ENCODE measurements at places on chromosomes 2 and 18.

GRCh38 chr2:237860273-237860935 lies 981 bp downstream of the RAMP1 start:
- peak; percentile 41 for DNase-seq

DNA sequence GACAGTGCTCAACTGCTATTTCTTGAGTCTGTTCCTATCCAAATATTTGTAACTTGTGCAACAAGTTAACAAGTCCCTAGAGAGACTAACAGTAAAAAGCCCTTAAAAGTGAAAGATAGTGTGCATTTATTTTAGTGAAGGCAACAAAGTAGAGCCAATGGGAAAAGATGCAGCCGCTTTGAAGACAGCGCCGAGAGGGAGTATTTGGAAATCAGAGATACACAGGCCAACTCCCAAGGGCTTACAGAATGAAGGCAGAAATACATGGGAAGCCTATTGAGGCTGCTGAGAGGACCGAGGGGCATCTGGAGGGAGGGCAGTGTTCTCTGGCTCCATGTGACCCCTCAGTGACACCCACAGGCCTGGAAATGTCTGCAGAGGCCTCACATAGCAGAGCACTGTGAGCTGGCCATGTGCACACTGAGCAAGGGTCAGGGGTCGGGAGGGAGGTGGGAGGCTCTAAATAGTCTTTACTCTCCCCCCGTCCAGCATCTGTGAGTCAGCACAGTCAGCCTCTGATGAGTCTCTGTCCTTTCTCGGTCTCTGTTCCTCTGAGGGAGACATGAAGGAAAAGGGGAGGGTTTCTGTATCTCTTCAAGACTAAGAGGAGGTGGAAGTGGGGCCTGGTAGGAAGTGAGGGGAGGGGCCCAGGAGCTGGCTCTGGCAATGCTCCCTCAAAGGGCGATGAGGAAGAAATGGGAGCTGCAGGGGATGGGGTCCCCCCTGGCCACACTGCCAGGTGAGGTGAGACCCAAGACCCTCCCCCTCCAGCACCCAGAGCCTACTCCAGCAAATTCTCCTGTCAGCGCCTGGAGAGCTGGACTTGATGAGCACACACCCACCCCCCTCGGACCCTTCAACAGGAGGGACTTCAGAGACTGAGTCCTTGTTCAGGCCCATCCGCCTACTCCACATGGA lies 133.6 kb downstream of the SP3 start:
- no peak for DNase-seq

GRCh38 chr2:238326801-238327365 lies 6.6 kb downstream of the TRAF3IP1 start:
- DNase-seq = no peak

- DNase-seq = no peak
Measured at GRCh38 chr2:75324861-75325284, 125.6 kb upstream of the TACR1 start.

GRCh38 chr2:169839954-169840746 lies 12.9 kb downstream of the UBR3 start:
- DNase-seq = no peak

- no peak for DNase-seq
Measured at GRCh38 chr2:29064346-29064715, 10.0 kb downstream of the PCARE start.

- no peak for DNase-seq
Measured at GRCh38 chr2:119550856-119551255, 6.6 kb downstream of the CFAP221 start.

- DNase-seq = no peak
Measured at GRCh38 chr2:143719406-143719805, 590.2 kb downstream of the ARHGAP15 start.

GRCh38 chr2:58553937-58554336 lies 312.8 kb upstream of the FANCL start:
- DNase-seq = peak; percentile 7

- DNase-seq = no peak
Measured at GRCh38 chr18:42287047-42287446, 332.0 kb downstream of the PIK3C3 start.

DNA sequence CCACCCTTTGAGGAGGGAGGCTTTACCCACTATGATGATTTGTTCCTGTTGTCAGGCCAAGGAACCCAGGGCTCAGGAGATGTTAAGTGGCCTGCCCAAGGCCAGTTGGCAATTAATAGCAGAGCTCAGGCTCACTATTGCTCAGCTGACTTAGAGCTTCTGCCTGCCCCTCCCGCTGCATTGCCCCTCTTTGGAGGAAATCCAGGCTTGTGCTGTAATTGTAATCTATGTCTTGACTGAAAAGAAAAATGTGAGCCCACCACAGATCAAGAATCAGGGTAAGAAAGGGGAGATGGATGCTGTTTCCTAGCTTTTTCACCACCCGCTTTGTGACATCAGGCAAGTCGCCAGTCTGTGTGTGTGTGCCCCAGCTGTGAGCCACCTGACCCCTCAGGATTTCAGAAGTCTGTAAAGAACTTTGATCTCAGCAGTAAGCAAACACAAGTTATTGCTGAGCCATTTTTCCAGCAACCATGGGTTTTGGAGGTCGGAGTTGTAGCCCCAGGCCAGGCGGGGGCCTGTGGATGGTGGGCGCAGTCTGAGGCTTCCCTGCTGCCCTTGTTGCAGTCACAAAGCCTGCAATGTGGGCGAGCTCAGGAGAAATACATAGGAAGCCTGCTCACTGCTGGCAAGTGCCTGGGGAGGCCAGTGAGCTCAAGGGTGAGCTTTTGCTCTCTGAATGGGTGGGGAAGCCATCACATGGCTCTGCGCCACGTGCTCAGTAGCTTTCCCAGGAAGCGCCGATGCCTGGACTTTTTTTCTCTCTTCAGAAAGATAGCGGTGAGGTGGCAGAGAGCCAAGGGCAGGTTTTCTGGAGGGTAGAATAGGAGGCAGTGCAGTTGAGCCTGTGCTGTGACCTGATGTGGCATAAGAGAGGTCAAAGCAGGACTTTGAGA lies 6.1 kb downstream of the CABLES1 start:
- peak; percentile 56 for DNase-seq

DNA sequence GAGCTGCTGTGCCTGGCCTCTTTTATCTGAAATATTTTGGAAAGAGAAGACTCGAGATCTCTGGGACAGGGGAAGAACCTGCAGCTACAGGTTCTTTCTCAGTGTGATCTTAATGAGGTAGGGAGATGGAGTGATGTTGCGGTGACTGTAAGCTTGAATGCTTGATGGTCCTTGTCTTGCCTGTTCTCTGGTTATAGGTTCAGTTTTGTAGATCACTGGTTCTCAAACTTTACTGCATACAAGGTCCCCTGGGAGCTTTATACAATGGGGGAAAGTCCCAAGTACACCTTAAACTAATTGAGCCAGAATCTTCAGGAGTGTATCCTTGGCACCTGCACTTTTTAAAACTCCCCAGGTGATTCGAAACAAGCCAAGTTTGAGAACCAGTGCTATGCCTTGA lies 136.7 kb upstream of the CXCR4 start:
- no peak for DNase-seq

- DNase-seq = peak; percentile 94
Measured at GRCh38 chr2:160209516-160209856, 9.4 kb upstream of the ITGB6 start.

GRCh38 chr2:904246-905024 lies 46.2 kb upstream of the SNTG2 start:
- no peak for DNase-seq

DNA sequence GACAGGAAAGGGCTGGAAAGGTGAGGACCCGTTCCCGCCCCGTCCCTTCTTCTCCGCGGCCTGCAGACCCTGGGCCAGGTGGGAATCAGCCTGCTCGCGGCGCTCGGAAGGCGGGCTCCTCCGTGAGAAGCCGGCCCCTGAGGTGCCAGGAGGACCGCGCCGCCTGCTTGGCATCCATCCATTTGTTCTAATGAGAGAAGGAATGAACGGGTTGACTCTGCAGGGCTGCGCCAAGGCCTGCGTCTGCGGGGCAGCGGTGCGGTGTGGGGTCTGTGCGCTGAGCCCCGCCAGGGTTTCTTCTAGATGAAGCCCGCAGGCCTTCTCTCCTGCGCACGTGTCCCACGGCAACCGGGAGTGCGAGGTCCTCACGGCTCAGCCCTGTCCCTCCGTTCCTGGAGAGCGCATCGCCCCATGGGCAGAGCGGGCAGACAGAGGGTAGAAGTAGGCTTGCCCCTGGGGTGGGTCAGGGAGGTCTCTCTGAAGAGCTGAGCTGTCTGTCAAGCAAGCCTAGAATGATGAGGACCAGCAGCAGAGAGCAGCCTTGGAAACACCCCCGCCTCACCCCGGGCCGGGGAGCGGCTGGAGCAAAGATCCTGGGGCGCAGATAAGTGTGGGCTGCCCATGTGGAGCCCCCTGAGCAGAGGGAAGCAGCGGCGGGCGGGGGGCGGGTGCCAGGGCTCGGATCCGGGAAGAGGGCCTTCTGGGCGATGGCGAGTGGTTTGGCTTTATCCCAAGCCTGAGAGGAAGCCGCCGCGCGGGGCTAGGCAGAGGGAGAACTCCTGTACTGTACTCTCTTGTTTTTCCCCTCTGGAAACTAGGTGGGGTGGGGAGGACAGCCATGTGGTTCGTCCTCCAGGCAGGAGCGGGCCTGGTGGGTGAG lies 27.9 kb upstream of the HS6ST1 start:
- no peak for DNase-seq

DNA sequence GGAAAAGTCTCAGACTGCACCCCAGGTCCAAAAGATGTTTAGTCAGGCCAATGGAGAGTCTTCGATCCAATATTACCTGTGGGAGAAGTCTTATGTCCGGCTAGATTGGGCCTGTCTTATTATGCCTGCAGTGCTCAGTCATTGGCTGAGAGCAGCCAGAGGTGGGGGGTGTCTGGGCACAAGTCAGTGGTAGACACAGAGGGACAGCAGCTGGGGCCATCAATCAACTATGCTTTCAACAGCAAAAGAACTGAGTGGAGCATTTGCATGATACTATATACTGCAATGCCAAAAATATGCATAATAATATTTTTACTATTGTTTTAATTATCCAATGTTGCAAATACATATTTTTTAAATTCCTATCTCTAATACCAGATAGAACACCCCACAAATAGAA lies 298.6 kb upstream of the CDH20 start:
- no peak for DNase-seq

GRCh38 chr2:86000131-86000937 lies 105.4 kb downstream of the POLR1A start:
- DNase-seq = no peak

- DNase-seq = no peak
Measured at GRCh38 chr2:52342458-52342857, 1310.5 kb upstream of the NRXN1 start.

DNA sequence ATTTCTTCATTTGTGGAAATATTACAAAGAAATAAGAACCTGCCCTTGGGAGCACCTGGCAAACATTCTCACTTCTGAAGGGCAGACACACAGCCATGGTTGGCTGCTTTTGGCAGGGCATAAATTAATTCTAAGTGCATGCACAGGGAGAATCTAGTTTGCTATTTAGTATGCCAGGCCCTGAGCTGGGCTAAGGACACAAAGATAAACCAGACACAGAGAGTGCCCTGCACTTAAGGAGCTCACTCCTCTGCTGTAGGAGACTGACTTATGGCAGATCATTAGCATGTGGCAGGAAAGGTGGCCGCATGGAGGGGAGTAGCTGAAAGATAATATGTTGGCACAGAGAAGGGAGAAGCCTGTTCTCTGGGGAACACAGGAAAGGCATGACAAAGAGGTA lies 367.0 kb downstream of the LPIN1 start:
- DNase-seq = no peak

DNA sequence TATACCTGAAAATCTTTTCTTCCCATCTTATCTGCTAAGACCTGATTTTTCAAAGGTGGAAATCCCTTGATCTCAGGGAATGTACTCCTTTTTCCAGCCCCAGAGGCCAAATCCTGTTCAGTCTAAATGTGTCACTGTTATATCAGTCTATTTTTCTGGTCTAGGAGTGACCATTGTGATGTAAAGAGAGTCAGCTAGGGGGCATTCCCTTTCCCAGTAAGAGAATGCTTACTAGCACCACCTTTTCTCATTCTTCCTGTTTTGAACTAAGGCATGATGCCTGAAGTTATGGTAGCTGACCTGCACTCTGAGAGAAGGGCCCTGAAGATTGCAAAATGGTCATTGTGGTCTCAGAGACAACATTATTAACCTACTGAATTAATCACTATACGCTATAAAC lies 124.1 kb upstream of the XIRP2 start:
- no peak for DNase-seq

- DNase-seq = peak; percentile 74
Measured at GRCh38 chr2:146734042-146734820, 1110.6 kb upstream of the ACVR2A start.

GRCh38 chr2:229409751-229410181 lies 138.7 kb upstream of the PID1 start:
- DNase-seq = no peak

DNA sequence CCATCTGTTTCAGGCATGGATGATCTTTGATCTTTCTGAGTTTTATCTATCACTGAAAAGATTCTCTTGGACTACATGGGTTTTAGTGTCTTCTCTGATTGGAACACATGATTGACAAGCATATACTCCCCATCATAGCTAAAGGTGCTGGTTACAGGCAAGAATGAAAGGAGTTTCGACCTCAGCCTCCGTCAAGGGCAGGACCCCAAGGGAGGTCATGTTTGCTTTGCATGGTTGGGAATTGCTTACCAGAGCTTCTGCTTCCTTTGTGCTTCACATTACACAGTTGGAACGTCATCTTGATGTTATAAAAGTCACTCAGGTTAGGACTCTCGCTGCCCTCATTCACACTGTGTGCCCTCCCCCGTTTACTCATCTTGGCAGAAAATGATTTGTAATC lies 287.7 kb downstream of the PIK3C3 start:
- DNase-seq = no peak

GRCh38 chr2:108403494-108403893 lies 25.7 kb downstream of the SULT1C4 start:
- DNase-seq = peak; percentile 59

GRCh38 chr2:106116248-106116647 lies 77.9 kb downstream of the UXS1 start:
- no peak for DNase-seq

- peak; percentile 57 for DNase-seq
Measured at GRCh38 chr18:51150113-51150700, 47.3 kb downstream of the MEX3C start.

DNA sequence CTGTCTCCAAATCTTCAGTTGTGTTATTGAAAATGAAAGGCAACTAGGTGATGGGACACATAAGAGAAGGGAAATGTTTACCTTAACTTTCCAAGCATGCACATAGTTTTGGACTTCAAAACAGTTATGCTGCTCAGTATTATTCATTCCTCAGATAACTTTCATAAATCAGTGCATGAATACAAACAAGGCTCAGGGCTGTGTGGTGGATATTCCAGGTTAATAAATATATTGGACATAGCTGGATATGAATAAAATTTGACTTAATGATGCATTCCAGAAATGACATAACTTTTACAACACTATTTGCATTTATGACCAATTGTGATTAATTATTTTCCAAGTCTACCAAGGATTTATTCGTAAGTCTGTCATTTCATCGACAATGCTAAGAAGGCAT lies 301.2 kb upstream of the ZNF804A start:
- DNase-seq = no peak

GRCh38 chr18:48886520-48887293 lies 64.1 kb downstream of the SMAD7 start:
- DNase-seq = no peak

Measured in astrocyte of the hippocampus (primary cell).